Fibroblast of skin of abdomen (primary cell): ENCODE measurements at places on chromosomes 7 and 10.

- no peak for DNase-seq
Observed at GRCh38 chr10:5573968-5574641, 49.3 kb downstream of the CALML3 start.

DNA sequence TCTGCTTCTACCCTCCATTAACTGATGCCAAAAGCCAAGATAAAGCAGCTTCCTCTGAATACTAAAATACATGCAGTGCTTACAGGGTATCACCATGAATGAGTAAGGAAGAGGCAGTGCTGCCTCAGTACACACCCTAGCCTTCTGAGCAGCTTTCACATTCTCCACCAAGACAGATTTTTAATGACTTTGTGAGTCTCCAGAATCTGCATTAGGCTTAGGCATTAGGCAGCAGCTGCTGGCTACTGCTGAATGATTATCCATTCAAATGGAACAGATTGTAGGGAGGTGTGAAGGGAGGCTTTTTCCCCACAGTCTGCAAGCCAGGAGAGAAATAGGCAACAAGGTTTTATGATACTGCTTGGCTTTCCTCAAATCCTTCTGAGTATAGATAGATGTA, 1226.7 kb upstream of the LRRN3 start:
- no peak for DNase-seq

DNA sequence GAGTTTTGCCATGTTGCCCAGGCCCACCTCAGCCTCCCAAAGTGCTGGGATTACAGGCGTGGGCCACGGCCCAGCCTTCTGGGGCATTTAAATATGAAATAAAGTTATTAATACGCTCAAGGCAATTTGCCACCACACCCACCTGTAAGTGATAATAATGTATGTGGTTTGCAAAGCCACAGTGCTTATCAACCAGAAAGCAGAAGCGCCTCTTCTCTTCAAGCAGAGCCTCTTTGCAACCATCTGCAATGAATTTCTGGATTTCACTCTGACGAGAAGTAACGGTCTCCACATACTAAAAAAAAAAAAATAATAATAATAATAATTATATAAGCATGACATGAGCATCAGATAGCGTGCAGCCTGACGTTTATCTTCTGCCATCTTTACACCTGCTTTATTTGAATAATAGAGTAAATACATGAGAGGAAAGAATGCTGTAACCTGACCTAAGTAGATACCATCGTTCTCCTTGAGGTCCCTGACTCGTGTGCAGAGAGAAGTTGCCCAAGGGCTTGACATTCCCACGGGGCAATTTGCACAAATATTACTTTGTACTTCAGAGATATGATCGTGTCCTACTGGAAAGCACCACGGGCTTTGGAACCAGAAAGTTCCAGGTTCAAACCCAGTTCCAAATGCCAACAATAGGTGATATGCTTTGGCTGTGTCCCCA, 34.0 kb downstream of the BRI3 start:
- DNase-seq, result no peak

GRCh38 chr7:139046143-139046542, 10.3 kb upstream of the ZC3HAV1L start:
- no peak for DNase-seq

DNA sequence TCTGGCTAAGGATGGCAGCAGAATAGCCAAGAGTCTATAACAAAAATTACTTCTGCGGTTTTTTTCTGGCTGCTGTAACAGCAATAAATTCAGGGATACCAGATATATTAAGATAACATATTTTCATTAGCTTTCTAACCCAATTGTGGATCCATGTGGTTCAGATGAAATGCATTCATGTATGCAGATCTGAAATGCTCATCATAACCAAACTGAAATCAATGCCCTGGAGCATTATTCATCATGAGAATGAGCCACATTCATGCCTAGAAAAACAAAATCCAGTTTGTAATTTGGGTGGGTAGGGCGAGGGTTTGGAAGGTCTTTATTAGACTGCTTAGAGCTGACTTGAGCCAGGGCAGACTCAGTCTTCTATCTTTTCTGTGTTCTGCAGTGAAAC, 69.8 kb upstream of the SEMA3A start:
- no peak for DNase-seq

GRCh38 chr10:21525367-21526187, at the start of gene SKIDA1:
Gene SKIDA1 (minus strand): TSS chr10:21525682. CDS start chr10:21517822, 7,860 bp downstream.
- peak; percentile 96 for DNase-seq

DNA sequence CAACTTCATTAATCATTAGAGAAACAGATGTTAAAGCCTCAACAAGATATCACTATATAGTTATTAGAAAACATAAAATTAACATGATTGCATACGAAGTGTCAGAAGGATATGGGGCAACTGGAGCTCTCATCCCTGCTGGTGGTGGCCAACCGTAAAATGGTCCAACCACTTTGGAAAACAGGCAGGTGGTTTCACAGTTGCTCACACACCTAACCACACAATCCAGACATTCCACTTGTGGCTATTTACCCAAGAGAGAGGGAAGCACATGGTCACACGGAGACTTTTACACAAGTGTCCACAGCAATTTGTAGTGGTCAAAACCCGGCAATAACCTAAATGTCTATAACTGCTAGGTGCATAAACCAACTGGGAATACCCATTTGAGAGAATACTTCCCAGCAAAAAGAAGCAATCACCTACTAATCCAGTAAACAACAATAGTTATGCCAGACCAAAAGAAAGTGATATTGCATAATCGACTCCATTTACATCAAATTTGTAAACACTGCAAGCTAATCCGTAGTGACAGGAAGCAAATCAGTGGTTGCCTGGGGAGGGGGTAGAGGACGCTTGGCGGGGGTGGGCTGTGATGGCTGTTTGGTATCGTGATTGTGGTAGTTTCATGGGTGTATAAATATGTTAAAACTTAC, 91.8 kb downstream of the LARP4B start:
- no peak for DNase-seq

GRCh38 chr10:30789806-30790205, 160.3 kb upstream of the LYZL2 start:
- no peak for DNase-seq

GRCh38 chr10:132292287-132293200, 15.2 kb downstream of the STK32C start:
- no peak for DNase-seq

GRCh38 chr7:30915005-30915601, 3.5 kb downstream of the AQP1 start:
- no peak for DNase-seq
